HepG2 (cell line): ENCODE measurements at places on chromosomes 2 and 18.

GRCh38 chr2:221529943-221530652 is 42.0 kb downstream of the EPHA4 start:
- no peak overlapping the region for H3K4me3 ChIP-seq
- H3K27ac ChIP-seq, result no peak overlapping the region
- DNase-seq, result no peak
- peaks cover 18% of the 10 kb centered on the region for H3K27me3 ChIP-seq

DNA sequence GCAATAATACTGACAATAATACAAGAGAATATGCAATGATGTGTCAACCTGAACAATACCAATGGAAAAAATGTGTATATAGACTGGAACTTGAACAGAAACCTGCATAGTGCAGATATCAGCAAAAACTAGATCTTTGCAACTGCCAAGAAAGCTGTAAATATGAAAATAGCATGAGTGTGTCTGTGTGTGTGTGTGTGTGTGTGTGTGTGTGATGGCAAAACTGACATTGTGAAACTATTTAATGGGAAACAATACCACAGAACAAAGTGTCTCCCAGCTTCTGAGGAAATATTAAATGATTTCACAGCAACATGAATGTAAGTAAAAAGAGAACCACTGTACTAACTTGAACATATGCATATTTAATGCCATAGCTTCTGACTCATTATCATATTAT is 558.2 kb upstream of the LINC00305 start:
- H3K4me1 ChIP-seq, result no peaks in the 10 kb centered on the region
- H3K27ac ChIP-seq, result no peak overlapping the region
- DNase-seq, result no peak
- no peaks in the 10 kb centered on the region for H3K27me3 ChIP-seq
- H3K4me3 ChIP-seq, result no peak overlapping the region

- no peaks in the 10 kb centered on the region for H3K36me3 ChIP-seq
- H3K27ac ChIP-seq, result no peak overlapping the region
- no peak for DNase-seq
- no peak overlapping the region for H3K4me3 ChIP-seq
- H3K4me1 ChIP-seq, result no peaks in the 10 kb centered on the region
Measured at GRCh38 chr2:194815475-194815874, 841.6 kb upstream of the SLC39A10 start.

DNA sequence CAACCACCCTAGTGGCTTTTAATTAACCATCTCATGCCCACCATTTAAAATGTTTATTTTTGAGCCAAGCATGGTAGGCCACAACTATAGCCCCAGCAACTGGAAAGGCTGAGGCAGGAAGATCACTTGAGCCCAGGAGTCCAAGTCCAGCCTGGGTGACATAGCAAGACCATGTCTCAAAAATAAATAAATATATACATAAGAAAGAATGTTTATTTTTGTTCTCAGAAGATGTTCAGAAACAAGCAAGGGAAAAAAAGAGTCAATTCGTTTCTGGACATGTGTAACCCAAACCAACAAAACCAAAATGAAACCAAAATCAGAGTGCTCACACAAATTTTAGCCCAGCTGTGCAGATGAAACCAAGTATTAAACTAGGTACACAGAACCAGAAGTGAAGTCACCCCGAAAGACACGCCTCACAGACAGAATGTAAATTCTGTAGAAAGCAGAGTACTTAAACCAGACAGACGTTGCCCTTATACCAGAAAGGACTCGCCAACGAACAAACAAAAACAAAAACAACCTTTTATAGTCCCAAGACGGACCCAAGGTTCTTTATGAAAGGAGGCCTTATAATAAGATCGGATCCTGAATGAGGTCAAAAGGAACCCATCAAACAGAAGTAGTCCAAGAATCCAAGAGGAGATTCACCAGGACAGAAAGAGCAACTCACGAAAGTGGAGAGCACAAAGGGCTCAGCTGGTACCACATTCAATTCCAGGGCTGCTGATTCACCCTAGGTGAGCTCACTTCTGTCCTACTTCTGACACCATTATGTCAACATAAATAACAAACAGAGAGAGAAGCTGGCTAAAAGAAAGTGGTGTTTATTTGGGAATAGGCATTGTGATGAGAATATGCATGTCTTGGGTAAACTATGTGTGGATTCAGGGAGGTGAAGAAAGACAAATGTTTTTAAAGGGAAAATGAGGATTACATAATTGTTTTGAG is 31.8 kb upstream of the MTCL1 start:
- 0 out of 3 replicates have a peak, but pooled peaks cover 2% of the 10 kb centered on the region for H3K27me3 ChIP-seq
- no peak overlapping the region for H3K4me3 ChIP-seq
- H3K4me1 ChIP-seq, result no peaks in the 10 kb centered on the region
- no peak overlapping the region for H3K27ac ChIP-seq
- DNase-seq, result no peak

- peaks cover 27% of the 10 kb centered on the region for H3K4me1 ChIP-seq
- H3K36me3 ChIP-seq, result peaks cover 10% of the 10 kb centered on the region; the same call in 2 of the 3 replicates
- H3K4me3 ChIP-seq, result no peak overlapping the region
Measured at GRCh38 chr2:219280651-219281050, 1.5 kb downstream of the DNAJB2 start.

- H3K27me3 ChIP-seq, result peaks cover 44% of the 10 kb centered on the region
- H3K4me1 ChIP-seq, result peaks cover 28% of the 10 kb centered on the region
- H3K4me3 ChIP-seq, result peak overlapping the region; percentile 73; the same call in 1 of the 2 replicates
- H3K27ac ChIP-seq, result no peak overlapping the region
- DNase-seq, result no peak
- no peaks in the 10 kb centered on the region for H3K36me3 ChIP-seq
Measured at GRCh38 chr2:128594651-128594910, 275.9 kb upstream of the HS6ST1 start.

DNA sequence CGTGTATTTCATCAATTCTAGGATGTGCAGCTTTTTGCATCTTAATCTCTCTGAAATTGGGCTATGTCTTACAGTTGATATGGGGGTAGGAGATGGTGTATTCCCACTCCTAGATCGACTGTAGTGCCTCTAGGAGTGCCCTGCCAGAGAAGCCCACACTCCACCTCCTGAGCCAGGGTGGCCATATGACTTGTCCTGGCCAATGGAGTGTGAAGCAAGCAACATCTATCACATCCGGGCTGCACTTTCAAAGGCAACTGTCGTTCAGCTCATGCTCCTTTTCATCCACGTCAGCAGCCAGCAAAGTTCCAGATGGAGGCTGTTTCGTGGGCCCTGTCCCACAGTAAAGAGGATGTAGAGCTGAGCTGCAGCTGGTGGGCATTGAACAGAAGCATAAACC is 149.4 kb upstream of the SLC1A4 start:
- H3K36me3 ChIP-seq, result no peaks in the 10 kb centered on the region
- DNase-seq, result no peak
- peaks cover 45% of the 10 kb centered on the region for H3K4me1 ChIP-seq
- no peak overlapping the region for H3K4me3 ChIP-seq

DNA sequence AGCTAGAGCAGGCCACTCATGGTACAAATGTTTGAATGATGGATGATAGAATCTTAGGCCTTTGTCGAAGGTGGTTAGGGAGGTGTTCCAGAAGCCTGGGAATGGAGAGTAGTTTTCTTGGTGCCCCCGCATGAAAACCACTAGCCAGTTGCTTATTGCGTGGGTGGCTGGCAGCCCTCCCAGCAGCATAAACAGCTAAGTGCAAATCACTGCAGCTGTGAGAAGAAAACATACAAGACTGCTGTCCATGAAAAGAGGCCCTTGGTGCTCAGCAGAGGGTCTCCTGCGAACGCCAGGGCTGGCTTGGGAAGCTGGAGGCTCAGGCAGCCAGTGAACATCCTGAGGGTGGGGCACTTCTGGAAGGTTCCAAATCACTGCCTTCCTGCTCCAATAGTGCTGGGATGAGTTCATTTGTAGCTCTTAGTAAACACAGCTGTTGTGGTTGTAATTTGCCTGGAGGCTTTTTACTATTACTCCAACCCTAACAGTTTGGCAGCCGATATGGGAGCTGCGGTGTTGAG is 118.8 kb downstream of the MGAT5 start:
- peaks cover 27% of the 10 kb centered on the region for H3K4me1 ChIP-seq
- no peak for DNase-seq
- peaks cover 8% of the 10 kb centered on the region; the same call in 1 of the 2 replicates for H3K36me3 ChIP-seq

DNA sequence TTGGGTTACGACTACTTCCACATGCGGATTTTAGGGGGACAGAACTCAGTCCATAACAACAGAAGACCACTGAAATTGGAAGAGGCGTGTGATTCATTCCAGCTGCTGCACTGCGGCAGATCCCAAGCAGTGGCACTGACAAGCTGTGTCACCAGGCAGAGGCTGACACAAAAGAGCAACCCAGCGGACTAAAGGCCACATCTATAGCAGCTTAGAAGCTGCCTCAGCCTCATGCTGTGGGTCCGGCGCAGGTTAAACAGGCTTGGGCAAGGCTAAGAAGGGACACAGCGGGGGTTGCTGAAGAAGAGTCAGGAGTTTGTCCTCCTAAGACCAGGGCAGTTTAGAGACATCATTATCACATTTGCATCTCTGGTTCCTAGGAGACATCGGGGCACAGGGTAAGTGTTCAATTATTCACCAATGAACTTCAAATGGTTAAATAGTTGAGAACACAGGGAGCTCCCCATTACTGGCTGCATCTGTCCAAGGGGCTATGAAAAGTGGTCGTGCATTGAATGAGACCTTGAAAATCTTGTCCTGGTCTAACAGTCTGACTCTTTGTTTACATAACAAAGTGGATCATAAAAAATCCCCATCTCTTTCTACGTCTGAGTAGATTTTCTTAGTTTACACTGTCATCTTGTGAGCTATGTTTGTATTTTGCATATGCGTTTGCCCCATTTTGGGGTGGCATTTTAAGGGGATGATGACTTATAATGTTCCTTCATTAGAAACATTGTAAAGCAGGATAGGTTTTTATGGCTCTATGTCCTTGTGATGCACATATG is 162.3 kb upstream of the TRIB2 start:
- H3K27ac ChIP-seq, result no peak overlapping the region
- no peak overlapping the region for H3K4me3 ChIP-seq
- H3K36me3 ChIP-seq, result no peaks in the 10 kb centered on the region
- DNase-seq, result no peak
- no peaks in the 10 kb centered on the region for H3K27me3 ChIP-seq

GRCh38 chr2:120568089-120568974 is 167.3 kb upstream of the GLI2 start:
- no peak overlapping the region for H3K4me3 ChIP-seq
- peaks cover 54% of the 10 kb centered on the region for H3K4me1 ChIP-seq
- H3K36me3 ChIP-seq, result no peaks in the 10 kb centered on the region
- no peak for DNase-seq

DNA sequence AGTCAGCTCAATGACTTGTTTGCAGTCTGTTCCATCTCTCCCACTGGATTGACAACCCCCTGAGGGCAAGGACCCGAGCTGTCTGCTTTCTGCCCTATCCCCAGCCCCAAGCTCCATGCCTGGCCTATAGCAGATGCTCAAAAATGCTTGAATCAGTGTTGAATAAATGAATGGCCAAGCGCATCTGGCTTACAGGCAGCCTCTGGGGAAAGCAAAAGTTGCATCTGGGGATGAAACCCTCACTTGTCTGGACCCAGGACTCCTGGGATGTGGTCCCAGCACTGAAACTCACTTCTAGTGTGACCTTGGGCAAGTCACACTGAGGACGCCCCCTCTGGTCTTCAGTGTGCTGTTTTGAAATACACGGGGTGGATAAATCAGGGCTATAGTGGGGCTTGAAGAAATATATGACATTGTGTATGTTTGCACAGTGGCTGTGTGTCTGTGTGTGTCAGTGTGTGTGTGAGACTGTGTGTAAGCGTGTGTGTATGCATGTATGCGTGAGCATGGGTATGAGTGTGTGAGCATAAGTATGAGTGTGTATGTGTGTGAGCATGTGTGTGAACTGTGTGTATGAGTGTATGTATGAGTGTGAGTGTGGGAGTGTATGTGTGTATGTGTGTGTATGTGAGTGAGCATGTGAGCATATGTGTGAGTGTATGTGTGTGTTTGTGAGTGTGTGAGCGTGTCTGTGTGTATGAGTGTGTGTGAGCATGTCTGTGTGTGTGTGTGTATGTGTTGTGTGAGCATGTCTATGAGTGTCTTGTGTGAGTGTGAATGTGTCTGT is 27.8 kb upstream of the TNS1 start:
- no peak for DNase-seq
- peaks cover 8% of the 10 kb centered on the region for H3K4me1 ChIP-seq
- H3K27me3 ChIP-seq, result peaks cover 13% of the 10 kb centered on the region
- H3K27ac ChIP-seq, result no peak overlapping the region

- no peak overlapping the region for H3K27ac ChIP-seq
- no peak overlapping the region for H3K4me3 ChIP-seq
- H3K4me1 ChIP-seq, result peaks cover 27% of the 10 kb centered on the region
- H3K27me3 ChIP-seq, result 0 out of 3 replicates have a peak, but pooled peaks cover 1% of the 10 kb centered on the region
- H3K36me3 ChIP-seq, result no peaks in the 10 kb centered on the region
- DNase-seq, result no peak
Measured at GRCh38 chr18:44788334-44788733, 107.6 kb downstream of the SETBP1 start.
